ENCODE measurements at places on chromosomes 4 and X.

- DNase-seq = no peak
These were observed 159.3 kb downstream of the ATG4A start for GRCh38 chrX:108250654-108251579.

- no peak for DNase-seq
These were observed 278.3 kb downstream of the PCDH18 start for GRCh38 chr4:137253949-137254348.

GRCh38 chr4:139167774-139168444 lies 9.1 kb downstream of the ELF2 start:
- DNase-seq = no peak

DNA sequence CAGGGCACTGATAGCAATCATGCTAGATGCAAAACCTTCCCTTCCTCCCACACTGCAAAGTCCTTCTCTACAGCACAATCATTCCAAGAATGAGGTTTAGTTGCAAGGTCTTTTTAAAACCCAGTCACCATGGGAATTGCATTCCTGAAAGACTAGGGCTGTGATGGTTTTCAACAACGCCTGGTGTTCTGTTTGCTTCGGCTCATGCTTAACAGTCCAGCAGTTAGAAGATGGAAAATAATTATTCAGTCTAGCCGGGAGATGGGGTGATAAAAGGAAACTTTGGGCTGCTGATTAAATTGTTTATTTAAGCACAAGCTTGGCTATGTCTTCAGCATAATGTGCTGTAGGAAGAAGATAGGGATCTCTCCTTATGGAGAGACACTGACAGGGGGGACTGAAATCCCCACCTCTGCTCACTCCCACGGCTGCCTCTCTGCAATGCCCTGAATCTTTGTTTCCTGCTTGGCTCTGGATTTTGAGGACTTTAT lies 211.4 kb downstream of the MID1IP1 start:
- no peak for DNase-seq

- DNase-seq = no peak
These were observed 79.7 kb downstream of the SHROOM2 start for GRCh38 chrX:9865804-9866472.

DNA sequence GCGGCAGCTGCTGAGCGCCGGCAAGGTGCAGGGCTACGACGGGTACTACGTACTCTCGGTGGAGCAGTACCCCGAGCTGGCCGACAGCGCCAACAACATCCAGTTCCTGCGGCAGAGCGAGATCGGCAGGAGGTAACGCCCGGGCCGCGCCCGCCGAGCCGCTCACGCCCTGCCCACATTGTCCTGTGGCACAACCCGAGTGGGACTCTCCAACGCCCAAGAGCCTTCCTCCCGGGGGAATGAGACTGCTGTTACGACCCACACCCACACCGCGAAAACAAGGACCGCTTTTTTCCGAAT lies 117.0 kb downstream of the DCTD start:
- no peak for DNase-seq

DNA sequence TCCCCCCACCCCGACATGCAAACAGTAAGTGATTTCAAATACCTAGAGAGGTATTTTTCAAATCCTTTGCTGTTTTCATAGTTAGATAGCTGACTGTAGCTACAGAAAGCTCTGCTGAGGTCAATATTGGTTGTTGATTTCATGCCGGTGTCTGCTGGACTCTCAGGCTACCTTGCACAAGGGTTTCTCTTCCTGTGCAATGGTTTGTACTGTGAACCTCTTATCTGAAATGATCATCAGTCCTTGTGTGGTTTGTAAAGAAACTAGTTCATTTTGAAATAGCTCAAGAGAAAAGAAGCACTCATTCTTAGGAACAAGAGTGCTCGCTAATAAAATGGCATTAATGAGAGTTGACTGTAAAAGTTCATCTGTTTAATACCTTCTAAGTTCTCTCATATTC lies 2.1 kb downstream of the MTM1 start:
- peak; percentile 16 for DNase-seq

GRCh38 chrX:75303795-75304194 lies 29.9 kb downstream of the UPRT start:
- no peak for DNase-seq

DNA sequence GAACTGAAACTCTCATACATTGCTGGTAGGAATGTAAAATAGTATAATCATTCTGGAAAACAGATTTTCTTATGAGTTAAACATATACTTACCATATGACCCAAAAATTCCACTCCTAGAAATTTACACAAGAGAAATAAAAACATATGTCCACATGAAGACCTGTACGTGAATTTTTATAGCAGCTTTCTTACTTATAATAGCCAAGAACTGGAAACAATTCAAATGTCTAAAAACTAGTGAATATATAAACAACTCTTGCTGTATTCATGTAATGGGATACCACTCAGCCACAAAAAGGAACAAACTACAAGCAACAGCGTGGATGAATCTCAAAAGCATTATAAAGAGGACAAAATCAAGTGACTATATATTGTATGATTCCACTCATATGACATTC lies 27.5 kb downstream of the TMEM156 start:
- no peak for DNase-seq

DNA sequence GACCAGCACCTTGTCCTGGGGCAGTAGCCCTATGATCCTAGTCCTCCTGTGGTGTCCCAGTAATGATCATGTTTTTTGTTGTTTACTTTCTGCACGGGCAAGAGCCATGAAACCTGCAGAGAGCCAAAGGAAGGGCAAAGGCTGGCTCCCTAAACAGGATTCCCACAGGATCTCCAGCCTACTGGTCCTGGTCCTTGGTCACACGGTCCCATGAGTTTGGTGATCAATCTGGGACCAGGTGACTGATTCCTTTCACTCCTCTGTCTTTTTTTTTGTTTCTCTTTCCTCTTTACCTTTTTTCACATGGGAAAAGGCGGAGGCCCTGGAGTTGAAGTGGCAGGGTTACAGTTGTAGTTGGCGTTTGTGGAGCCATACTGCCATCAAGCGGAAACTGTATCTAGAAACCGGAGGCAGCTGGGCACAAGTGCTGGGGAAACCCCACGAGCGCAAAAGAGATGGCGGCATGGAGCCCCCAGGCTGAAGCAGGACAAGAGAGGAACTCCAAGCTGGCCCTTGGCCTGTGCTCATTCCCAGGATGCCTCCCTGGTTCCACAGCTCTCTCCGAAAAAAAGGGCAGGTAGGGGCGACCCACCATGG lies 34.6 kb downstream of the NBDY start:
- DNase-seq = peak; percentile 60

DNA sequence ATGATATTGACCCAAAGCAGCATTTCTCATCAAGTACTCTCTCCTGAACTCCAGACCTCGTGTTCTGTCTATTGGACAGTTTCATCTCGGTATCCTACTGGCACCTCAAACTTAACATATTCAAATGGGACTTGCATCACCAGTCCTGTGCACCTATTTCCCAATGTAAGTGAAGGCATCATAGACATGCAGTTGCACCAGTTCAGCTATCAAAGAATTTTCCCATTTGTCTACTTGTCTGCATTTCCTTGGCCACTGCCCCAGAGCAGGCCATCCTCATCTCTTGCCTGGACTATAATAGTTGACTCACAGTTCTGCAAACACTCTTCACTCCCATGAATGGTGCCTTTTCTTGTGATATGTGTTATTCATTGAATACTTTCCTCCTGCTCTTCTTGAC lies 11.3 kb upstream of the LIMCH1 start:
- DNase-seq = no peak

- peak; percentile 48 for DNase-seq
These were observed 12.2 kb downstream of the SMPX start for GRCh38 chrX:21745756-21746155.

- DNase-seq = peak; percentile 32
These were observed 461 bp downstream of the FBXW7 start for GRCh38 chr4:152535360-152535902.

DNA sequence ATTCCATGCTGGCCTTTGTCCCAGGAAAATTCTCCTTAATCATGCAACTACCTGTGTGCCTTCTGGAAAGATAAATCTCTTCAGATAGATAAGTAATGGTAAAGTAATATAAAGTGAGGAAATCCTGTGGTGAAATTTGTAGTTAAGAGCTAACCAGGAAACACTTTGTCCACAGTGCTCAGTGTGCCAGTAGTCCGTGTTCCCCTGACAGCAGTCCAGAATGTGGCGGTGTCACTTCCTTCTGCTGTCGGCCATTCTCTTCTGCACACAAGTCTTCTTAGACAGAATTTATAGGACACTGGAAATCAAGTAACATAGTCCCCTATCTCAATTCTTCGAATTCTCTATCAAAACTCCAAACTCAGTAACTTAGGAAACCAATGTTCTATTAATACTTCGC lies 5.7 kb upstream of the CXXC4 start:
- no peak for DNase-seq

GRCh38 chr4:7956270-7956808 lies 16.7 kb upstream of the AFAP1 start:
- DNase-seq = no peak

GRCh38 chr4:5259471-5259870 lies 208.2 kb downstream of the STK32B start:
- no peak for DNase-seq

DNA sequence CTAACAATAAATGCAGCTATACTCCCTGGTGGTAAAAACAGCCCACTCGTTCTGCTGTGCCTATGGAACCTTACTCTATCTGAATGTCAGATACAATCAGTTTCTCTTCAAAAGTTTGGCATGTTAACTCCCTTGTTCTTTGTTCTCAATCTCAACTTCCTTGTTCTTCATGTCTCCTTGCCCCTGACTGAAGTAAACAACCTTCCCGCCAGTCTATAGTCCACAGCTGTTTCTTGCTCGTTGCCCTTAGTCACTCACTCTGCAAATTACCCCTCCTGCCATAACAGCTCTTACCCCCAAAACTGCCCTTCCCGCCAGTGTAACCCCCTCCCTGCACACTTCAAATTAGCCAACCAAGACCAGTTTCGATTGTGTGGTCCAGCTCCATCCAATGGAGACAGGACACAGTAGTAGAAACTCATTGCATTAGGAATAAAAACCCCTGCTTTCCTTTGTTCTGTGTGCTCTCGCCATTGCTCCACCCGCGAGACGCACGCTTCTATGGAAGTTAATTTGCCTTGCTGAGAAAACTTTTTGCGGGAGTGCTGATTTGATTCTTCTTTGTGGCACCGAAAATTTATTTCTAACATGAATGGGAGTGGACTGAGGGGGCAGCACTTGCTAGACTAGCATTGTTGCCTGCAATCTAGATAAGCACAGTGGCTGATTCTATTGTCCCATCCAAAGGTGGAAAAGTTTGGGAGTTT lies 7.1 kb upstream of the GPR82 start:
- DNase-seq = no peak

DNA sequence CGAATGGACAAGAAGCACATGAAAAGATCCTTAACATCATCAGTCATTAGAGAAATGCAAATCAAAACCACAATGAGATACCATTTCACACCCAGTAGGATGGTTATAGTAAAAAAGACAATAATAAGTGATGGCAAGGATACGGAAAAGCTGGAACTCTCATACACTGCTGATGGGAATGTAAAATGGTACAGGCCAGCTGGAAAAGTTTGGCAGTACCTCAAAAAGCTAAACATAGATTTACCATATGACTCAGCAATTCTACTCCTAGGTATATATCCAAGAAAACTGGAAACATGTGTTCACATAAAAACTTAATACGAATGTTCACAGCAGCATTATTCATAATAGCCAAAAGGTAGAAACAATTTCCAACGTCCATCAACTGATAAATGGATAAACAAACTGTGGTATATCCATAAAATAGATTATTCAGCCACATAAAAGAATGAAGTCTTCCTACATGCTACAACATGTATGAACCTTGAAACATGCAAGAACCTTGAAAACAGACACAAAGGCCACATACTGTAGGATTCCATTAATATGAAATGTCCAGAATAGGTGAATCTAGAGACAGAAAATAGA lies 11.9 kb downstream of the RPS6KA3 start:
- DNase-seq = no peak

DNA sequence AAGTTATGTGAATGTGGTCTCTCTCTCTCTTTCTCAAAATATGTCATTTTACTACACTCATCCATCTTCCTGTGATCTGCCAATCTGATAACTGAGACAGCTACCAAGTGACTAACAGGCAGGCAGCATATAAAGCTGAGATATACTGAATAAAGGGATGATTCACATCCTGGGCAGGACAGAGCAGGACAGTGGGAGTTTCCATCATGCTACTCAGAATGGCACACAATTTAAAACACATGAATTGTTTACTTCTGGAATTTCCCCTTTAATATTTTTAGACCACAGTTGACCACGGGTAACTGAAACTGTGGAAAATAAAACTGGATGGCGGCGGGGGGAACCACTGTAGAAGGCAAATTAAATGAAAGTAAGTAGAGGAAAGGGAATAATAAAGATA lies 58.6 kb upstream of the DCTD start:
- DNase-seq = peak; percentile 19

- DNase-seq = peak; percentile 86
These were observed 350.3 kb downstream of the PTTG2 start for GRCh38 chr4:38310446-38311043.

DNA sequence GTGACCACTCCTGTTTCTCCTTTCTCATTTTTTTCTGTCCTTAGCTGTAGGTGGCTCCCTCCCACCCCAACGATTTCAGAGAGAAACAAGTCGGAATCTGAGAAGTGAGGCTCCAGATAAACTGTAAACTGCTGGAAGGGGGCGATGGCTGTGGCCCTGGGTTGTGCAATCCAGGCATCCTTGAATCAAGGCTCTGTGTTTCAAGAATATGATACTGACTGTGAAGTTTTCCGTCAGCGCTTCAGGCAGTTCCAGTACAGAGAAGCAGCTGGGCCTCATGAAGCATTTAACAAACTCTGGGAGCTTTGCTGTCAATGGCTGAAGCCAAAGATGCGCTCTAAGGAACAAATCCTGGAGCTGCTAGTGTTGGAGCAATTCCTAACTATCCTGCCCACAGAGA lies 37.7 kb downstream of the ETDC start:
- no peak for DNase-seq

DNA sequence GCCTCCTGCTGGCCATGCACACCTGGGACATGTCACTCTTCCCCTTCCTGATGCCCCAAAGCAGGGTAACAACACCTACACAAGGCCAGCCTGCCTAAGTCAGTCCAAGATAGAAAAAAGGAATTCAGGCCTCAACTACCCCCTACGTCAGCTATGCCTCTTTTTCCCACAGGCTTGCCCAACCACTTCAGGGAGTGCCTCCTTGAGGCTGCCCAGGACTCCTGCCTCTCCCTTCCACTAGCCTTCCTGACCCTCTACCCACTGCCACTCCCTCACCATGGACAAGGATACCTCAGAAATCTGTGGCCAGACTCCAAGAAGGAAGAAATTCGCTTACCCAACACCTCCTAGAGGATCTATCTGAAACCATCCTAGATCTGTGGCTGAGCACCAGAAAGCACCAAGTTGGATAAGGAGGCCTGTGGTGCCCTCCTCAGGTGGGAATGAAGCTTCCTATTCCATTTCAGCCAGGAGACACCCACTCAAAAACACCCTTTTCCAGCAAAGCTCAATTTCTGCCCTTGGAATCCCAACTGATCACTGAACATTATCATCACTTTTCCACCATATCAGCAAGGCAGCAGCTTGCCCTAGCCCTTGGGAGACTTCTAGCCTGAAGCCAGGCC lies 1.8 kb downstream of the KDM5C start:
- DNase-seq = no peak

- DNase-seq = no peak
These were observed 243.1 kb downstream of the ANK2 start for GRCh38 chr4:113292371-113293042.
